ENCODE measurements at places on chromosomes 11 and 22.

DNA sequence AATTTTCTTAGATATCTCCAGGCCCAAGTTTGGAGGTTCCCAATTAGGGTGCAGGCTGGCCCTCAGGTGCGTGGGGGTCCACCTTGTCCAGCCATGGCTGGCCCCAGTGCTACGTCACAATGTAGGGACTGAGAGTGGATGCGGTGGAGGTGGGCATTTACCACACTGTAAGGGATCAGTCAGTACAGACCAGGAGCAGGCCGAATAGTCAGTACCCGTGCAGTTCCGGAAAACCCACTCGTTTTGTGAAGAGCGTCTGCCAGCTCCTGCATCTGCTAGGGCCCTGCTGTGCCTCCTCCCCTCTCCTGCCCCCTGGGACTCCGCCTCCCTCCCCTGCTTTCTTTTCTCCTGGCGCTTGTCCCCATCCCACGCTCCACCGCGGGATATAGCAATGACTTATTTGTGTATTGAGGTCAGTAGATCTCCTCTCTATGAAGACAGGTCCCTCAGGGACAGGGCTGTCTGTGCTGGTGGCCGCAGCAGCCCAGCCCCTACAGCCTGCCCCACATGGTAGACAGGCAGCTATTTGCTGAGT, 50.4 kb upstream of the SEPTIN5 start:
- DNase-seq: peak; percentile 43

DNA sequence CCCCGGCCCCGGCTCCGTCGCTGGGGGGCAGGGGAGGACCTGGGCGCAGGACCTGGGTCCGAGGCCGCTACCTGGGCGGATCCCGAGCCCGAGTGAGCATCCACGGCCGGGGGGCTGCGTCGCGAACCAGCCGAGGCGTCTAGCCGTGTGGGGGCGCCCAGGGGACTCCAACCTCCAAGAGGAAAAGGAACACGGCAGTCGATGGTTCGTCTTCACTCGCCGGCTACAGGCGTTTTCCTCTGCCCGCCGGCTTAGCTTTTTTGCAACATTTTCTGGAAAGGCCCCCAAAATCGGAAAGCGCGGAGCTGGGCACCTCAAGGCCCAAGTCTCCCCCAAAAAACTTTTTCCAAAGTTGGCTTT, 666 bp downstream of the PDGFB start:
- peak; percentile 42 for DNase-seq

DNA sequence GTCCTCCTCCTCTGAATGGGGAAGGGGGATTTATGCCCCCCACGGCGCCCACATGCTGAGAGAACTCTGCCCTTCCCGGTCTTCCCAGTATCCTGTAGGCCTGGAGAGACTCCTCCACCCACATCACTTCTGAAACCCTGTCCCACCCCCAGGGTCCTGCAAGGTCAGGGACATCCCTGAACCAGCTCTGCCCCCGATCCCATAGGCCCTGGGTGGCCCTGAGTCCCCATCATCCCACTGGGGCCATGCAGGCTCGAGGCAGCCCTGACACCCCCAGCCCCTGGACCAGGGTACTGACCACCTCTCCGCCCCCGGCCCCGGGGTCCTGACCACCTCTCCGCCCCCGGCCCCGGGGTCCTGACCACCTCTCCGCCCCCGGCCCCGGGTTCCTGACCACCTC, 11.7 kb downstream of the B4GALNT4 start:
- DNase-seq: no peak

GRCh38 chr11:9726321-9727022, 62.6 kb downstream of the SWAP70 start:
- no peak for DNase-seq

GRCh38 chr11:127592371-127592770, 591.8 kb upstream of the KIRREL3 start:
- no peak for DNase-seq

GRCh38 chr11:38315151-38315550, 1717.1 kb upstream of the RAG2 start:
- DNase-seq: no peak

DNA sequence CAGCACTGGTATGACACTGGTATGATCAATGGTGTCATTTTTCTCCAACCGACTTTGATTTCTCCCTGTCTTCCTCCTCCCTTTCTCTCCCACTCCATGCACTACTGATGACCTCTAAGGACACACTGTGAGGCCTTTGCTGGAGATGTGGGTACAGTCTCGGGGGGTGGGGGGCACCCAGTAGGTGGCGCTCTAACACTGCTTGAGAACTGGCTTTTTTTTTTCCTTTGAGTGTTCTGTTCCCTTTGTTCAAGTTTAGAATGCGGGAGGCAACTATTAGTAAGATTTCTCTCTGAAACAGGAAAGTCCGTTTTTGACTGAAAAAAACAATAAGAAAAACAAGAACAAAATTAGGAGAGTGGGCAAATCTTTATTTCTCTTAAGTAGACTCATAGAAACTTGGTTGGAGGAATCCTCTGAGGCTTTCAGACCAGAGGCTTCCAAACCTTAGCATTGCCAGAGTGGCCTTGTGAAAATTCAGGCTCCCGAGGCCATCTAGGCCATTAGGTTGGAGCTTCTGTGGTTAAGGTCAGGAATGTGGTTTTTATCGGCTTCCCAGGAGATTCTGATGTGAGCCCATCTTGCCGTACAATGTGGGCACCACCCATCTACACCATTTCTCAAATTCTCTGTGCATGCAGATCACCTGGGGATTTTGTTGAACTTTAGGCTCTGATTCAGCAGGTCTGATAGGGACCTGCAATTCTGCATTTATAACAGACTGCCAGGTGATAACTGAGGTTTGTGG, 43.2 kb downstream of the PANX1 start:
- DNase-seq: peak; percentile 45

DNA sequence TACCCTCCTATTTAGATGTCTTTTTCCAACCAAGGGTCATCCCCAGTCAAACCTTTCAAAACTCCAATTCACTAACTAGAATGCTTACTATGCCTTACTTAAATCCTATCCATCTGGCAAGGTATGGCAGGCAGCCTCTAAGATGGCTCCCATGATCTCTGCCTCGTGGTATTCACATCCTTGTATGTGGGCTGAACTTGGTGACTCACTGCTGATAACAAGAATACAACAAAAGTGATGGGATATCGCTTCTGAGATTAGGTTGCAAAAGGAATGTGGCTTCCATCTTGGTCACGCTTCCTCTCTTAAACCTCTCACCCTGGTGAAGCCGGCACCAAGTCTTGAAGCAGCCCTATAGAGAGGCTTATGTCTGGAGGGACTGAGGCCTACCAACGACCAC, 29.6 kb upstream of the UPB1 start:
- no peak for DNase-seq

Data from nephron progenitor cell (in vitro differentiated cells).